ENCODE measurements at places on chromosomes 1 and 21.

DNA sequence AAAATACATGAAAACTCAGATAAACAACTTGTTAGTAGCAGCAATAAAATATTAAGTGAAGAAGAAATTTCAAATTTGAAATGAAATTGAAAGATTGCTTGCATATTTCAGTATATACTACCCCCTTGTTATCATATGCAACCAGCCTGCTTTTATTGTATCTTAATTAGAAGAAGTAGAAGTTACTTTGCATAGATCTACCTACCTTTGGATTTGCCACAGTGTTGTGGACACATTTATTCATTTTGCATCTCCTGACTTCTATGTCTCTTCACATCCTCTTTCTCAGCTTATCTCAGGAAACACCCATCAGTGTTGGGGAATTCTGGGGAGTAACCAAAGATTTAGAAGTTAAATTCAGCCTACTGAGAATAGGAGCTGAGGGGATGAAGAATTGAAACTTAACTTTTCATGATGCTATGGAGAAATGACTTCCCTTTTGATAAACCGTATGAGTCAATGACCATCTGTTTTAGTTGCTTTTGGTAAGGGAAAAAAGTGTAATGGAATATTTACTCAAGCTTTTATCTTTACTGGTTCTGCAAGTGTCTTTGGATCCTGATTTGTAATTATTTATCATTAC lies 96.9 kb downstream of the RGL1 start:
- DNase-seq, result no peak

DNA sequence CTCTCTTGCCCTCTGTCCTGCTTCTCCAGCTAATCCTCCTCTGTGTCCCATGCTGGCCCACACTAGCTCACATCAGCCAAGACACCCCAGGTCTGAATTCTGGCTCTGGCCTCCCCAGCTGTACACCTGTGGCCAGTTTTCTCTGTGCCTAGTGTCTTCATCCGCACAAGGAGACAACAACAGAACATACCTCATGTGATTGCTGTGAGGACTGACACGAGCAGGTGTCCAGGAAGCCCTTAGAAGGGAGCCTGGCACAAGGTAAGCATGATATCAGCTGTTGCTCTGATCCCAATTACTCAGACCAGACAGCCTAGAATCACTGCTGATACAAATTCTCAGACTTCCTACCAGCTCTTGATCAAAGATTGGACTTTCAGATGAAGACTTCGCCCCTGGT lies 71.2 kb upstream of the GJB5 start:
- DNase-seq, result no peak

GRCh38 chr1:59146651-59147358 lies 150.1 kb upstream of the FGGY start:
- peak; percentile 54 for DNase-seq

GRCh38 chr1:46815133-46815532 lies 16.3 kb downstream of the CYP4B1 start:
- no peak for DNase-seq

GRCh38 chr1:191804311-191804710 lies 354.0 kb upstream of the RGS18 start:
- DNase-seq, result peak; percentile 11

DNA sequence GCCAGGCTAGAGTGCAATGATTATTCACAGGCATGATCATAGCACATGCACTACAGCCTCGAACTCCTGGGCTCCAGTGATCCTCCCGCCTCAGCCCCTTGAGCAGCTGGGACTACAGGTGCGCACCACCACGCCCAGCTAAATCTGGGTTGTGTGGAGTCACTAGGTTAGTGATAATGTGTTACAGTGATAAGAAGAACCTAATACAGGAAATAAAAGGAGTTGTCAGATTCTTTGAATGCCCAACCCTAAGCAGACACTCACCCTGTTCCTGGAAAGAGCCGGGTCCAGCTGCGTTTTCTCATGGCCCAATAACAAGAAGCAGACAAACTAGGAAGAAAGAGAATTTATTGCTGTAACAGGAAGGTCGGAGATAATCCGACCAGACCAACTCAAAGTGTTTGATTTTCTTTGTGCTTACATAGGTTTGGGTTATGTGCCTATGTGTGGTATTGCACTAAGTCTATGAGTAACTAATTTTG lies 8.8 kb downstream of the IFNGR2 start:
- DNase-seq, result no peak

- DNase-seq, result no peak
Measured at GRCh38 chr1:6686294-6686693, 15.3 kb downstream of the DNAJC11 start.

DNA sequence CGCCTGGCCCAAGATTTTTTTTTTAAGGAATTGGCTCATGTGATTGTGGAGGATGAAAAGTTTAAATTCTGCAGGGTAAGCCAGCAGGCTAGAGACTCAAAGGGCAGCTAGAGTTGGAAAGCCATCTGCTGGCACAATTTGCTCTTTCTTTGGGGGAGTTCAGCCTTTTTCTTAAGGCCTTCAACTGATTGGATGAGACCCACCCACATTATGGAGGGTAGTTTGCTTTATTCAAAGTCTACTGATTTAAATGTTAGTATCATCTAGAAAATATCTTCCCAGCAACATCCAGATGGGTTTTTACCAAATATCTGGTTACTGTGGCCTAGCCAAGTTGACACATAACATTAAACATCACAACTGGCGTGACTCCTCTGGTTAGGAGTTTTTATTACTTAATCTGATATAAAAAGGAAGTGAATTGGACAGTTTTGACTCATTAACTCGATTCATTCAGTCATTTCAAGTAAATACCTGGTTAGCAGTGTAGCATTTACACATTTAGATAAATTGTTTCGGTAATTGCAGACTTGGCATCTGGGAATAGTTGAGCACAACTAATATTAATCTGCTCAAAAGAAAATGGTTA lies 12.4 kb downstream of the HOOK1 start:
- no peak for DNase-seq

- peak; percentile 89 for DNase-seq
Measured at GRCh38 chr1:18385239-18385790, 95.4 kb upstream of the KLHDC7A start.

- DNase-seq, result no peak
Measured at GRCh38 chr21:33801424-33802405, 113.9 kb downstream of the ATP5PO start.

DNA sequence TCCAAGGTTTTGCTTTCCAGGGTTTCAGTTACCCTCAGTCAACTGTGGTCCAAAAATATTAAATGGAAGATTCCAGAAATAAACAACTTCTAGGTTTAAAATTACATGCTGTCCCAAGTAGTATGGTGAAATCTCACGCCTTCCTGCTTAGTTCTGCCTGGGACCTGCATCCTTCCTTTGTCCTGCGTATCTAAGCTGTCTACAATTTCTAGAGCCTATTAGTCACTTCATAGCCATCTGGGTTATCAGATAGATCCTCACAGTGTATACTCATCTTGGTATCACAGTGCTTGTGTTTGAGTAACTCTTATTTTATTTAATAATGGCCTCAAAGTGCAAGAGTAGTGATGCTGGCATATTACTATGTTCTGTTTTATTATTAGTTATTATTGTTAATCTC lies 157.7 kb downstream of the ROR1 start:
- DNase-seq, result no peak

GRCh38 chr1:112308716-112309115 lies 87.3 kb upstream of the CTTNBP2NL start:
- peak; percentile 27 for DNase-seq

DNA sequence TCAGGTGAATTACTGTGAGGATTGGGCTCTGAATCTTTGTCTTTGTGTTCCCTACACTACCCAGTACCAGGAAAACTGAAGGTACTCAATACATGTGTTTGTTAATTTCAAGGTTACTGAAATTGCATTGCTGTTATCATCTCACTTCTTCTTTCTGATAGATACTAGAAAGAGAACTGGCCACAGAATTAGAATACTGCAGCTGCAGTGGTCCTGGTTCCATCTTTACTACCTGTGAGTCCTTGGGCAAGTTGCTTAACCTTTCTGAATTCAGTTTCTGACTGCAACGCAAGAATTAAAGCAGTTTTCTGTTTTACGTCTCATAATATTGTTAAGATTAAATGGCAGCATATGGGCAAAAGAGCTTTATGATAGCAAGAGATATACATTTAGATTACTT lies 263.5 kb downstream of the LMO4 start:
- DNase-seq, result no peak

- no peak for DNase-seq
Measured at GRCh38 chr1:47578026-47578720, 140.3 kb downstream of the FOXD2 start.

GRCh38 chr1:85058311-85058710 lies 10.0 kb upstream of the MCOLN3 start:
- no peak for DNase-seq

- DNase-seq, result no peak
Measured at GRCh38 chr1:55420929-55421716, 206.0 kb upstream of the USP24 start.

DNA sequence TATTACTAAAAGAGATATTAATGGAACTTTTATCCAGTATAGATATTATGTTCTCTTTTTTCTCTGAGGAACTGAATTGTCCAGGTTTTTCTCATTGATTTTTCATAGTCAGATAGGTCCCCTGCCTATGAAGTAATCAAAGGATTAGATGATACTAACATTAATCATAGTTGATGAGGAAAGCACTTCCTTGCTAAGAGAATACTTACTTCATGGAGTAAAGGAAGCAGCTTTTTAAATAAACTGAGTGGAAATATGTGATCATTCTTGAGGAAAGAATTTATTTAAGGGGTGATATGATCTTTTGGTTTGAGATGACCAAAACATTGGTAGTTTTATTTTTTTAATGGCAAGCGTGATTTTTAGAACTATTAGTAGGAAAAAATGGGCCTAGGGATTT lies 58.9 kb downstream of the SWT1 start:
- DNase-seq, result no peak

- DNase-seq, result peak; percentile 4
Measured at GRCh38 chr1:31335007-31335406, 37.9 kb downstream of the FABP3 start.

GRCh38 chr1:37562984-37563383 lies 6.2 kb downstream of the DNALI1 start:
- no peak for DNase-seq

- no peak for DNase-seq
Measured at GRCh38 chr1:175073633-175074032, 6.0 kb downstream of the TNN start.

DNA sequence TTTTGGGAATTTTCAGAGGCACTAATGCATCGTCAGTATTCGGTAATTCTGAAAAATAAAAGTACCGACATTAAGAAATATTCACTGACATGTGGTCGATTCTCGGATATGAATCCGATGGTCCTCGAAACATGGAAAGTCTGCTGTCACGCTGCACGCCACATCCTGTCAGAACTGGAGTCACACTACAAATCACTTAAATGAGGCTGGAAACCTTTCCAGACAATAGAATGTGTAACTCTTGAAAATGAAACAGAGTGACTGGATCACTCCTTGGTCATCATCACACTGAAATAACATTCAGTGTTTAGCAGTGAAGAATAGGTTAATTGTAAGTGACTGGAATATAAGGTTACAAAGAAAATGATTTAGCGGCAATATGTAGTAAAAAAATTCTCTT lies 620.1 kb upstream of the ADAMTS5 start:
- no peak for DNase-seq

- DNase-seq, result no peak
Measured at GRCh38 chr21:44927587-44928461, 7.1 kb upstream of the ITGB2 start.

- no peak for DNase-seq
Measured at GRCh38 chr1:28358716-28359115, 10.8 kb upstream of the PHACTR4 start.

- DNase-seq, result no peak
Measured at GRCh38 chr1:161905269-161905884, 118.3 kb downstream of the OLFML2B start.

- no peak for DNase-seq
Measured at GRCh38 chr21:44291936-44292811, 6.5 kb downstream of the AIRE start.

GRCh38 chr1:67350783-67351182 lies 43.1 kb downstream of the IL12RB2 start:
- DNase-seq, result no peak

DNA sequence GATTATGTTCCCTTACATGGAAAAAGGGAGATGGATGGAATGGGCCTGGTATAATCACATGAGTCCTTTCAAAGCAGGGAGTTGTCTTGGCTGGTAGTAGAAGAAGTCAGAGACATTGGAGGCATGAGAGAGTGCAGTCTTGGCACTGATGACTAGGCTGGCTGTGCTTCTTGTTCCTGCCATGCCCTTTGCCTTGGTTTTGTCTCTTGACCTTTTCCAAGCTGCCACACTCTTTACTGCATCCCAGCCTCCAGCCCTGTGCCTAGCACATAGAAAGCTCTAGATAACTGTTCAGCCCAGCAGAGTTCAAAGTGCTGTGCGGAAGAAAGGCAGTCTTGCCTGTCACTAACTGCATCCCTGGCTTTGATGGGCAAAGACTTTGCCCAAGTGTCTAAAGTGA lies 412.6 kb downstream of the PRDM2 start:
- DNase-seq, result no peak

GRCh38 chr1:234505769-234506102 lies 26.8 kb upstream of the TARBP1 start:
- DNase-seq, result no peak

GRCh38 chr21:34836103-34836932 lies 167.5 kb downstream of the CLIC6 start:
- no peak for DNase-seq

GRCh38 chr1:4549930-4550329 lies 104.5 kb upstream of the AJAP1 start:
- DNase-seq, result no peak

GRCh38 chr1:183506561-183506960 lies 34.3 kb downstream of the SMG7 start:
- DNase-seq, result no peak

DNA sequence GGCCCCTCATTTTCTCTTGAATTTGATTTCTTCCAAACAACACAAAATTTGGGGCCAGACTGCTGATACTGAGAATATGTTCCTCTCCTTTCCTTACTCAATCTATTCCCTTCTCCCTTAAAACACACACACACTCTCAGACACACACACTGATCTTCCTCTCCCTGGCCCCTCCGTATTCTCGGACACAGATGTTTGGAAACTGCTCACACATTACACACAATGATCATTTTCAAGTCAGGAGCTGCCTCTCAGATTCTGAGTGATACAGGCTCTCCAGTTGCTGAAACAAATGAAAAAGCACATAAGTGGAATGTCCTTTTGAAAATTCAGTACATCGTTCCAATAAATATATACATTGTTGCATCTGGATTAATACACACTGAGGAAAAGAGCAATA lies 161.3 kb downstream of the CLEC20A start:
- DNase-seq, result peak; percentile 58

- no peak for DNase-seq
Measured at GRCh38 chr1:16442265-16442664, 1.7 kb downstream of the NECAP2 start.

- no peak for DNase-seq
Measured at GRCh38 chr1:10738061-10739058, 58.1 kb downstream of the CASZ1 start.

GRCh38 chr1:37851782-37852210 lies 7.6 kb downstream of the MTF1 start:
- DNase-seq, result no peak

DNA sequence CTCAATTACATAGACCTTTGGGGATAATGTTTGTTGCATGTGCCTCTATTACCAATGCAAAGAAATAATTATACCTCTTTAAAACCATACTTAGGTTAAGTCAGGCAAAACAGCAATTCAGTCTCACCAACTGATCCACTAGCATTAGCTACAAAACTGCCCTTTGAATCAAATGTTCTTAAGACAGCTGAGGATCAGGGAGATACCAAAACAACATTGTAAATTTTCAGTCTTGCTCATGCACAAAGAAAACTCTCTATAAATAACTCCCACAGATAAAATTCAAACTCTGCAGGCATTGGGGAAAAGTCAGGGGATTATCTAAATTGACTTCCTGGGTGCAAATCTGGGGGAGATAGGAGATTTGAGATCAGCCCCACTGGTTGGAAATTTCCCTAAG lies 100.9 kb upstream of the DPT start:
- DNase-seq, result no peak
